ENCODE measurements at places on chromosomes 11 and 22.

DNA sequence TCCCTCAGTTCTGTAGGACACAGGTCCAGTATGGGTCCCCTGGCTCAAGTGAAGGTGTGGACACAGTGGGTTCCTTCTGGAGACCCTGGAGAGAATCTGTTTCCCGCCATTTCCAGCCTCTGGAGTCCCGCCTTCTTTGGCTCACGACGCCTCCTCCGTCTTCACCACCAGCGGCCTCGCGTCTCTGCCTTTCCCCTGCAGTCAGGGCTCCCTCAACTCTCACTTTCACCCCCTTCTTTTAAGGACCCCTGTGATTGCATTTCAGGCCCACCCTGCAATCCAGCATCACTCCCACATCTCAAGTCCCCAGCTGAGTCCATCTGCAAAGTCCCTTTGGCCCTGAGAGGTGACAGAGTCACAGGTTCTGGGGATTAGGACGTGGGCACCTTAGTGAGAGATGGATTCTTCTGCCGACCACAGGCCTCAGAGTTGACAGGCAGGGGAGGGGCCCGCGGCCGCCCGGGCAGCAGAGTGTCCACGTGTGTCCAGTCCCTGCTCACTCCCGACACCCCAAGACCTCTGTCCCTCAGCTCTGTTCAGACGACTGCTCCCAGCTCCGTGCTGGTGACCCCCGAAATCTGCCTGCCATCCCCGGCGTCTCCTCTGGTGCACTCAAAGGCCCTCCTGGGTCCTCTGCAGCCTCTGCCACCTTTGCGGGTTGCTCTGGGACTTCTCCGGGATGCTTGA lies 36.9 kb upstream of the KRTAP5-7 start:
- DNase-seq: no peak

DNA sequence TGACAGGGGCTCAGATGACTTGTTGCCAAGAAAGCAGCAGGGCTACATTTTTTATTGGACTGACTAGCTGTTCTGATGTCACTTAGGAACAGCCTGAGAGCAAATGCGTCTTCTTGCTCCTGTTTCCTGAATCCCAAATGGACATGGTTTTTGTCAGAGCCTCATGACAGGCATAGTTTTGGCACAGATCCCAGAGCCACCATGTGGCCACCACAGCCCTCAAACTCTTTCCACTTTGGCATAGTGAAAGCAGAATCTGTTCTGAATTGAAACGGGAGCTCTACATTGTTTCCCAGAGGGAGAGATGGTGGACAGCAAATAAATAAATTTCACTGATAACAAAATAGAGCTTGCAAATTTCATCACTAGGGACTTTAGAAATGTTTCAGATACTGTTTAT lies 222.2 kb downstream of the C11orf87 start:
- peak; percentile 32 for DNase-seq

GRCh38 chr11:123069908-123070821 lies 8.2 kb upstream of the HSPA8 start:
- DNase-seq: no peak

GRCh38 chr11:126098204-126098769 lies 35.6 kb upstream of the CDON start:
- no peak for DNase-seq

- DNase-seq: no peak
These were observed 35.1 kb upstream of the ARFGAP3 start for GRCh38 chr22:42892156-42892555.

Measured in LHCN-M2 (cell line).